ENCODE measurements at places on chromosomes 12 and 14.

DNA sequence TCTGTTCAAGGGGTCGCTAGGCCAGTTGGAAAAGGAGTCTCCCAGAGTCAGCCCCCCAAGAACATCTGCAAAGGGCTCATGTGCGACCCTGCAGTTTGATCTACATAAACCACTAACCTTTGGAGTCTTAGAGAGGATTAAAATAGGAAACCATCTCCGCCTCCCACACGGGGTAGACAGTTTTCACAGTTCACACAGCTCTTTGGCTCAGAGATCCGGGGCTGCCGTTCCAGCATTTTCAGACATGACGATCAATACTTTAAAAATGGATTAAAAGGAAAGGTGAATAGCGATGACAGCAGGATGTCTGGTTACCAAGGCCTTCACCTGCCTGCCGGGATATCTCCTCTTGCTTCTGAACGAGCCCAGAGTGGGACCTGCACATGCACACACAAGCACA is 59.8 kb upstream of the BCL11B start:
- no peak for DNase-seq

DNA sequence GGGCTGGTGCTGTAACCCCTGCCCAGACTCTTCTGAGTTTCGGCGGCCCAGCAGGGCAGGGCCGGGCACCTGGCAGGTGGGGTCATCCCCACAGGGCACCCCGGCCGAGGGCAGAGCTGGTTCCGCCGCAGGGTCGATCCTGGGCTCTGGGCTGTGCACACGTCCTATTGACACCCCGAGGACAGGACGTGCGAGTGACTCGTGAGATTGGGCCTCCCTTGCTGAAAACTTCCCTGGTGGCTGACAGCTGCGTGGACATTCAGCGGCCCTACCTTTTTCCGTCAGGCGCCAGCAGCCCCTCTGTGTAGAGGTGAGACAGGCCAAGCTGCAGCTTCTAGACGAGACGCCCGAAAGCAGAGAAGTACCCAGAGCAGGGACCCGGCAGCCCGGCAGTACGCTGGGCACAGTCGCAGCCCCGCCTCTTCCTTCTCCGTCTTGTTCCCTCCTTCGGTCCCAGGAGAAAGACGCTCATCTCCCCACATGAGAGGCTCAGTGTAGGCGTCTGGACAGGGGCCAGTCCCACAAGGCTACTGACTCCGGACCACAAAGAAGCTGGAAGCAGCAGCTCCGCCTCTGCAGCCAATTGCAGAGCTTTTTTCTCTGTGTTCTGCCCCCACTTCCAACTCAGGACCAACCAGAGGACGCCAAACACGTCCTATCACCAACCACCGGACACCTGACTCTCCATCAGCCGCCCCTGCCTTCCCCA is at the start of gene LRCOL1:
Gene LRCOL1, minus strand, starts transcription at position 532 of the 709 bp plus-strand sequence. CDS start 4,331 bp downstream, outside the sequence.
- DNase-seq = no peak

DNA sequence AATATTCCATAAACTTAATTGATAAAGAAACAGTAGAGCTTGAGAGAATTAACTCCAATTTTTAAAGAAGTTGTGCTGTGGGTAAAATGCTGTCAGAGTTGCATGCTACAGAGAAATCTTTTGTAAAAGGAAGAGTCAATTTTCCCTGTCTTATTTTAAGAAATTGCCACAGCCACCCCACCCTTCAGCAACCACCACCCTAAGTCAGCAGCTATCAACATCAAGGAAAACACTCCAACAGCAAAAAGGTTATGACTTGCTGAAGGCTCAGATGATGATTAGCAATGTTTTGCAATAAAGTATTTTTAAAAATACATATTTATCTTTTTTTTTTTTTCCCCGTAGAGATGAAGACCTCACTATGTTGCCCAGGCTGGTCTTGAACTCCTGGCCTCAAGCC is 6.5 kb upstream of the DRAM1 start:
- DNase-seq = no peak

DNA sequence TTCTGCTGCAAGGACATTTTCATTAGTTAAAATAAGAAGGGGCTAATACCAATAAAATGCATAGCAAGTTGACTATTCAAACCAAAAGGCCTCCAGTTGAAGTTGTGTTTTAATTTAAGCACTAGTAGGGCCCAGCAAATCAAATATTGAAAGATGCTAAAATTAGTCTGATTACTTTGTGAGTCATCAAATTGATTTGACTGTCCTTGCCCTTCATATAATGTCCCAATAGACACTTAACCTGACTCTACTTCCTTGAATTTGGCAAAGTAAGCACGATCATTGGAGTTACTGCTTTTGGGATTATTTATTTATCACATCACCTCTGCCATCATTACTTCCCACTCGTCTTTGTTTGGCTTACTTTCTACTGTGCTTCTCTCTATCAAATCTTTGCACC is 798.5 kb downstream of the DIO2 start:
- no peak for DNase-seq

DNA sequence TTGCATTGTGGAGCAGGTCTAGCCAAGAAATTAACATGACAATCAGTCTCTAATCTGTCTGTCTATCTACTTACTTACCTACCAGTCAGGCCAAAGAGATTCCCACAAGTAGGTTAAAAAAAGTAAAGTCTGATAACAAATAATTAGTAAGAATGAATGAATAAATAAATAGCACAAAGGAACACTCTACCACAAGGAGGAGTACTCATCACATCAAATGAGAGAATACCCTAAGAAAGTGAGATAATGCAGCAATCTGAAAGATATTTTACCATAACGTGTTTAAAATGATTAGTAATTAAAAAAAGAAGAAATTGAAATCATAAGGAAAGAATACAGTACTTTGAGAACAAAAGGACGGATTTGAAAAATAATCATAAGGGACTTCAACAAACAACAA is 187.2 kb downstream of the SYNE2 start:
- DNase-seq = no peak

DNA sequence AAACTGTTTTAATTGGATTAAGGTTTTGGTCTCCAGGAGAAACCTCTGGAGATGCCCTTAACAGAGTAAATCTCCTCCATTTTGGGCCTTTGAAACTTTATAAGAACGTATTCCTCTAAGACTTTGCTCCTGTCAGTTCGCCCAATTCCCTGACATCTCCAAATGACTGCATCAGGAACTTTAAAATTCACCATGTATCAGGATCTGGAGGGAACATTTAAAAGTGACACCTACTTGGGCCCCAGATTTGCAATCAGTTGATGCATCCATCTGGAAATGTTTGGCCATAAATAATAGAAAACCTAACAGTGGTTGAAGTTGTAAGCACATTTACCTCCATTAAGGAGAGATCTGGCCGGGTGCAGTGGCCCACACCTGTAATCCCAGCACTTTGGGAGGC is 144.1 kb upstream of the WSCD2 start:
- no peak for DNase-seq

- DNase-seq = peak; percentile 90
These were observed at the start of gene BMP4 for GRCh38 chr14:53956427-53957201. BMP4 (minus strand) TSS chr14:53956825; CDS start chr14:53952222, 4,603 bp downstream.

DNA sequence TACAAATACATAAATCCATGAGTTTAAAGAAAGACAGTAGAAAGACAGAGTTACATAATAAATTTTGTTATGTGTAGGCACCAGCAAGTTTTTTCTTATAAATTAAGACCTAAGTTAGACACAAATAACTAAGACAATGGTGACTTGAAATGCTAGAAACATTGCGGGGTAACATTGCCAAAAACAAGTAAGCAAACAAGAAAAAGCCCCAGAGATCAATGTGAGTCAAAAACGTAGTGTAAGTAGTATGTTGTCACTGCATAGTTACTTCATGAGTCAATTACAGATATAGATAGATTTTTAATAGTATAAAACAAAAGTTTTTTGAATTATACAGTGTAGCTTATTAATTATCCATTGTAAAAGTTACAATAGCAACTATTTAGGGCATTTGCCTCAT is 83.4 kb downstream of the CNTN1 start:
- DNase-seq = no peak

- DNase-seq = no peak
These were observed 17.3 kb downstream of the GPRC5A start for GRCh38 chr12:12908711-12909110.

GRCh38 chr12:26212396-26212795 is 17.0 kb downstream of the SSPN start:
- DNase-seq = no peak

GRCh38 chr12:44015333-44015941 is 179.6 kb downstream of the TMEM117 start:
- no peak for DNase-seq

DNA sequence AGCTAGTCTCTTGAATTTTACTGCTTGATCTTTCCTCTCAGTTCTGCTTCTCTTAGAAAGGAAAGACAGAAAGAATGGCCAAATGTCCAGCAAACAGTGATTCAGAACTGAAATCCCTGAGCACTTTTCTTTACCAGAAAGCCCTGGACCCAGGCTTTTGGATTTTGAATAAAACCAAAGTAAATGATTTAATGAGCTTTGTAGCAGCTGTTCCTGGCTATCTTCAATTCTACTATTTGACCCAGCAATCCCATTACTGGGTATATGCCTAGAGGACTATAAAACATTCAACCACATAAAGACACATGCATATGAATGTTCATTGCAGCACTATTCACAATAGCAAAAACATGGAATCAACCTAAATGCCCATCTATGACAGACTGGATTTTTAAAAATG is 187.2 kb downstream of the PRKD1 start:
- no peak for DNase-seq

GRCh38 chr12:164207-164606 is 49.8 kb downstream of the SLC6A12 start:
- no peak for DNase-seq

- no peak for DNase-seq
These were observed 9.8 kb upstream of the C12orf42 start for GRCh38 chr12:103505371-103506236.

DNA sequence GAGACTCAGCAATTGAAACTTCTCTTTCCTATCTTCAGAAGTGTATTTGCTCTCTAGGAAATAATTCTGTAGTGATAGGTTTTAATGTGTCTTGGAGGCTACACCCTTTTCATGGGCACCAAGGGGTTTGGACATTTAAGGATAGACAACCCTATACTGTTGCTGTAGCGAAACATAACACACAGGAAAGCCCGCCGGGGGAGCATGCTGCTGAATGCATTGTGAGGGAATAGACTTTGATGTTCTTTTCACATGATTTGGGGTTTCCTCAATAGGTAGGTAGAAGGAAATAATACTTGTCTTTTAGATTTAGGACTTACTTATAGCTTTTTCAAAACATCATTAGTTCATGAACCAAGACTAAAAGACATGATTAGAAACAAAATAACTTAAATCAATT is 97.0 kb downstream of the PELI2 start:
- DNase-seq = no peak

- no peak for DNase-seq
These were observed 51.1 kb upstream of the C14orf180 start for GRCh38 chr14:104528496-104528895.

DNA sequence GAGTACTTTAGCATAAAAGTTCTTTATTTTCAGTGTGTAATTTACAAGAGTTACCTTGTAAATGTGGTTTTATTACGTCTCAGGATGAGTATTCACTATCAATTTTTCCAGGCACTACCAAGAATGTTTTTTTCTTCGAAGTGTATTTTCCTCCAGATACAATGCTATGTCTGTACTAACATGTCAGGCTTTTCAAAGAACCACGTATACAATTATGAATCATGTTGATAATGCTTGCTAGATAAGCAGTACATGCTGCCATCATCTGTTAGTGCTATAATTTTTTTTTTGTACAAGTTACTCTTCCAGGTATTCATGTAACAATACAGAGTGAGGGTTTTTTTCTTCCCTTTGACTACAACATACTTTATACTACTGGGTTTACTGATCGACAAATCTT is 5.6 kb upstream of the KANSL2 start:
- DNase-seq = no peak

GRCh38 chr12:4311776-4312175 is 9.2 kb upstream of the TIGAR start:
- no peak for DNase-seq

DNA sequence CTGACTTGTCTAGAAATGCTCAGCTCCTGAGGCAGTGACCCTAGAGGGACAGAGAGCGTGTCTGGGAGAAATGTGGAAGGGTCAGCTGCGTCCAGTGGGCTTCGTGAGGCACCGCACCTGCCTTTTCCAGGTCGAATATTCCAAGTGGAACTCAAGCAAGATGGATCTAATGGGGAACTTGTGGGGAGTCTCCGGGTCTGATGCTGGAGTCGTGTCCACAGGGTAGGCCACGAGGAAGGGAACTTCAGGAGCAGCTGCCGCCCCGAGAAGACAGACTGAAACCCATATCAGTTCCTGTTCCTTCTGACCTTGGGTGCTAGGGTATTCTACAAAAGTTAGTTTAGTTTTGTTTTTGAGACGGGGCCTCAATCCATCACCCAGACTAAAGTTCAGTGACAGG is 67.5 kb downstream of the TNFAIP2 start:
- no peak for DNase-seq

DNA sequence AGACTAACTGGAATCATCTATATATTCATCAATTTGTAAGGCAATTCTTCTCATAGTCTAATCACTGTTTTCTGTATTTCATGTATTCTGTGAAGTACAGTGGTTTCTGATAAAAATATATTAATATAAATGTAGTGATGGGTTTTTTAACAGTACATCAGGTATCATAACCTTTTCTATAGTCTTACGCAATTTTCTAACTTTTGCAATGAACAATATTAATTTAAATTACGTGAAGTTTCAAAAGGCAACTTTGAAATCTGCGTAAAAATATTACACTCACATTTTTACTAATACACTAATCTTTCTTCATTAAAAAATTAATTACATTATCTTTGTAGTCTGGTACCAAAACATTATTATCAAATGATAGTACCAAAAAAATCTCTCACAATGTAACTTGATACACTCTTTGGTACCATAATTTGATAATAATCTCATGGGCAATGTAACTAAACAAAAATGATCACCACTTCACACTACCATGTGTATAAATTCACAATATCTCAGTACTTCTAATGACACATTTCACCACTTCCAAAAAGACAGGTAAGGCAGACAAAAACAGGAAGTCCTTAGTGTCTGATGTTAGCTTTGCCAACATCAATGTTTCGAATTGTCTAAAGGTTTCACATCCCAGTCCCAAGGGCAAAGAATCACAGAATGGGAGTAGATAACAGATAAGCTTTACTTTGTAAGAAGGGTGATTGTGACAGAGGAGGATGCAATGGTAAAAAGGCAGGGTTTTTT is 8.7 kb downstream of the DNAI7 start:
- no peak for DNase-seq
